ENCODE measurements at places on chromosomes 6 and 20.

GRCh38 chr6:14595751-14596150, 478.2 kb downstream of the CD83 start:
- H3K36me3 ChIP-seq: no peaks in the 10 kb centered on the region
- H3K27ac ChIP-seq: no peak overlapping the region
- H3K4me3 ChIP-seq: no peak overlapping the region
- no peaks in the 10 kb centered on the region for H3K4me1 ChIP-seq

DNA sequence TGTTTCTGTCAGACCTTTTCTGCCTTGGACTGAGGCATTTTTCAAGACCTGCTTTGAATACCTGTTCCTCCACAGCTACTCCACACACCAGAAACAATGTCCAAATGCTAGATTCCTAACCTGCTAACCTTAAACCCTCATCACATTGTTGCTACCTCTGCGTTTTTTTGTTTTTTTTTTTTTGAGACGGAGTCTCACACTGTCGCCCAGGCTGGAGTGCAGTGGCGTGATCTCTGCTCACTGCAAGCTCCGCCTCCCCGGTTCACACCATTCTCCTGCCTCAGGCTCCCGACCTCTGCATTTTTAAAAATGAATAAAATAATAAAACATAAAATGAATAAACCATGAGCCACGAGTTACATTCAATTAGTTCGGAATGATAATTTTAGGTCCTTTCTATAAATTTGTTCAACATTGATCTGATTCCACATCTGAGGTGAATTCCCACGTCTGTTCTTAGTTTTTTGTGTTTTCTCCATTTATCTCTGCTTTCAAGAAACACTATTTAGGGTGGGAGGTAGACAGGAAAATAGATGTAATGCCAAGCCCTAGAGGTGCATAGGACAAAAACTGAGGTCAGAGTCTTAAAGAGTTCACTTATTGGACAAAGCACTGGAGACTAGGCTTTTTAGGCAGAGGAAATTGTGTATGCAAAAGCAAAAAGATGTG, 1.3 kb downstream of the C6orf89 start:
- peaks cover 18% of the 10 kb centered on the region for H3K4me1 ChIP-seq
- no peak for DNase-seq
- H3K27me3 ChIP-seq: no peaks in the 10 kb centered on the region
- no peak overlapping the region for H3K27ac ChIP-seq
- H3K36me3 ChIP-seq: no peaks in the 10 kb centered on the region
- peak overlapping the region; percentile 88 for H3K4me3 ChIP-seq

DNA sequence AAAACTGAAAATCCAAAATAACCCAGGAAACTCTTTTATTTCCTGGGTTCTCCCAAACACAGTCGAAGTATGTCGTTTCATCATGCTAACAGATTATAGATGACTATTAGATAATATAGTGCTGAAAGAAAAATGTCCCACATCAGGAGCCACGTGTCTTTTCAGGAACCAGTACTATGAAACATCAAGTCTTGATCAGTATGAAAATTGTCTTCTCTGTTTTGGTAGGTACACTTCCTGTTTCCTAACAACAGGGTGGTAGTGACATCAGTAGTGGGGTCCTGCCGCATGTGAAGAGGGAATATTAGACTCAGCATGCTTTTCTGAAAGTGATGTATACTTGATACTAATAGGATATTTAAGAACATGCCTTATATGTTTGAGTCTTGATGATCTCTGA, 136.7 kb downstream of the HIVEP1 start:
- H3K27me3 ChIP-seq: no peaks in the 10 kb centered on the region
- no peaks in the 10 kb centered on the region for H3K4me1 ChIP-seq
- DNase-seq: no peak
- H3K36me3 ChIP-seq: no peaks in the 10 kb centered on the region
- no peak overlapping the region for H3K27ac ChIP-seq

DNA sequence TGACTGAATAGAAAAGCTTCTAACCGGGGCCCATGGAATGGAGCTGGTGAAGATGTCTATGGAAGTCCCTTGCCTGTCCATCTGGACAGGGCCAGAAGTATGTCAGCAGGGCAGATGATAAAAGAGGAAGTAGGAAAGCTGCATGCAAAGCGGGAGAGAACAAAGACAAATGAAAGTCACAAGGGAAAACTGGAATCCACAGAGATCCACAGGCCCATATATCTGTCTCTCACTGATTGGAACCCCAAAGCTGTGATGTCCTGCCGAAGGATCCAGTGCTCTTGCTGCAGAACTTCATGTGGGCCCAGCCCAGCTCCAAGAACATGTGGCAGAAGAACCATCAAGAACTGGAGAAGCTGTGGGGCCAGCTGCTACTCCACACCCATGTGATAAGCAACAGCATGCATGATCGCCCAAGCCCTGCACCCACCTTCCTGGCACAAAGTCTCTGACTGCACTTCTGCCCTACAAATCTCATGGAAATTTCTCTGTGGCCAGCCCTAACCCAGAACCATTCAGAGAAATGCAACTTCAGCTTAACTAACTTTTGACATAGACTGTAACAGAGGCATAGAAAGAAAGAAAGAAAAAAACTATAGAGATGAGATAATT, 716.0 kb downstream of the KIF16B start:
- no peak overlapping the region for H3K27ac ChIP-seq
- H3K27me3 ChIP-seq: no peaks in the 10 kb centered on the region
- H3K36me3 ChIP-seq: no peaks in the 10 kb centered on the region
- no peak overlapping the region for H3K4me3 ChIP-seq
- no peaks in the 10 kb centered on the region for H3K4me1 ChIP-seq

- H3K4me1 ChIP-seq: no peaks in the 10 kb centered on the region
- no peak overlapping the region for H3K4me3 ChIP-seq
- no peaks in the 10 kb centered on the region for H3K36me3 ChIP-seq
Observed at GRCh38 chr20:60144974-60145527, 186.8 kb downstream of the CDH26 start.

- no peaks in the 10 kb centered on the region for H3K36me3 ChIP-seq
- peak overlapping the region; percentile 67 for H3K27ac ChIP-seq
- H3K4me1 ChIP-seq: peaks cover 43% of the 10 kb centered on the region
Observed at GRCh38 chr6:73566954-73567591, 46.2 kb upstream of the EEF1A1 start.

DNA sequence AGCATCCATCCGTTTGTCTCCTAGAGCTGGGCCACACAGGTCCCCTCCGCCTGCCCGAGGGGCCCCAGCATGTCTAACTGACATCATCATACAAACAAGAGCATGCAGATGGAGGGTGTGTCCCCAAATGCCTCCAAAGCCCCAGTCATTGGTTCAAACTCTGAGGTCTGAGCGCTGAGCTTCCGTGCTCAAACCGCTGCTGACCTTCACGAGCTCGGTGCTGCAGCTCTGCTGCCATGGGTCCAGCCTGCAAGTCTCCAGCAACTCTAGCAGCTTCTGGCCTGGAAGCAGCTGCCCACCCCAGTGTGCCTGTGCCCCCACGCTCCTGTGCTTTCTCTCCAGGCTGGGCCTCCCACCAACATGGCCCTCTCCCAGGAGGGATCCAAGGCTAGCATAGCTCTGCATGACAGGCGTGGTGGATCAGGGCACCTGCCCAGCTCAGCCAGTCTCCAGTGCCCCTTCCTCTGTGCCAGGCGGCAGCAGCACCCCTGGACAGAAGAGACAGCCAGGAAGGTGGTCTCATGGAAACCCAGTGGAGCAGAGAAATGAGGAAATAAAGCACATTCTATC, 131.6 kb upstream of the PMEPA1 start:
- no peaks in the 10 kb centered on the region for H3K36me3 ChIP-seq
- no peaks in the 10 kb centered on the region for H3K4me1 ChIP-seq
- H3K27me3 ChIP-seq: peaks cover 30% of the 10 kb centered on the region
- H3K27ac ChIP-seq: no peak overlapping the region
- no peak for DNase-seq
- H3K4me3 ChIP-seq: no peak overlapping the region

GRCh38 chr20:13638162-13638495, 603 bp downstream of the TASP1 start:
- H3K4me1 ChIP-seq: peaks cover 12% of the 10 kb centered on the region
- H3K27ac ChIP-seq: peak overlapping the region; percentile 57
- no peaks in the 10 kb centered on the region for H3K36me3 ChIP-seq
- DNase-seq: no peak

DNA sequence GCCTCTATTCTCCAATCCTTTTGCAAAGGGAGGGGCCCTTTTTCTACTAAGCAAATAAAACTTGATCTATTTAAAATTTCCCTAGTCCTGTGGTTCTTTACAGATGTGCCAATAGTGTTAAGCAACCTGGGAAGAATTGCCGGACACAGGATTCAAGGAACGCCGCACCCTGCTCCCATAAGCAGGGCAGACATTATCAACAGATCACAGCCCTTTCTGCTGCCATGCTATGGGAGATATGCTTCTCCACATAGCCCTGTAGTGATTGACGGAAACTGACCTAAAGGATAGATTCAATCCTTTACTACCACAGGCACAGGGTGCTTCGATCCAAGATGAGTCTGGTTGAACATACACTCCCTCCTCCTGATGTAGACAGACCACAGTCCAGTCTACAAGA, 118.4 kb upstream of the TRAF3IP2 start:
- H3K4me1 ChIP-seq: no peaks in the 10 kb centered on the region
- no peaks in the 10 kb centered on the region for H3K36me3 ChIP-seq
- no peak overlapping the region for H3K27ac ChIP-seq
- DNase-seq: no peak

DNA sequence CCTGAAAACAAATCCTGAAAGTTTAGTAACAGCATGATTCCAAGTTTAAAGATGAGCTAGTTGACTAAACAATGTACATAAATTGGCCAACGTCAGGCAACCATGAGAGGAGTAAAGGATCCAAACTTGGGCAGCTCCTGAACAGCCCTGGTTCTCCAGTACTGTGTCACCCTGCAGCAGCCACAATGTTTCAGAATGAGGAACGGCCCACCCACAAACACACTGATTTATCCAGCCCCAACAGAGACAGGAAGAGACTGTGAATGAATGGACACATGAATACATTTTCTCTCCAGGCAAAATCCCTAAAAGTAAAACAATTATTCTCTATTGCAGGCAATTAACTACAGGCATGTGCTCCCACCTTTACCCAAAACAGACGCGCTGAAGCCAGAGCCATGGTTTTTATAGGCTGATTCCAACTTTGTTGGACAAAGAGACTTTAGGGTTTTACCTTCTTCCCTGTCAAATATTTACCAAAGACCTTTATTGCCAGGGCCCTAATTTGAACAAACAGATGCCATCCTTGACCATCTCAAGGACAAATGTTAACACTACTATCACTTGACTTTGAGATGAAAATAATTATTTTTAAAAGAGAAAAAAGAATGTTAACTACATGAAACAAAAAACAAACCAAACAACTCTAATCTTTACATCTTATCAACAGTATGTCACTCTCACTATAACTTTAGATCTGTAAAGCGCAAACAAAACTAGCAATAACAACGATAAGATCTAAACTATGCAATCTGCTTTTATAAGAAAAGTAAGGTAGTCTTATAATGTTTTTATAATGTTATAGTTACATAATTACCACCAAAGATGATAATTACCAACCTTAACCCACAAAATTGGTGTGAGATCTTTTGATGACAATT, 22.9 kb downstream of the CNKSR3 start:
- no peaks in the 10 kb centered on the region for H3K27me3 ChIP-seq
- H3K27ac ChIP-seq: no peak overlapping the region
- DNase-seq: no peak
- H3K36me3 ChIP-seq: no peaks in the 10 kb centered on the region
- H3K4me3 ChIP-seq: no peak overlapping the region
- H3K4me1 ChIP-seq: peaks cover 29% of the 10 kb centered on the region

DNA sequence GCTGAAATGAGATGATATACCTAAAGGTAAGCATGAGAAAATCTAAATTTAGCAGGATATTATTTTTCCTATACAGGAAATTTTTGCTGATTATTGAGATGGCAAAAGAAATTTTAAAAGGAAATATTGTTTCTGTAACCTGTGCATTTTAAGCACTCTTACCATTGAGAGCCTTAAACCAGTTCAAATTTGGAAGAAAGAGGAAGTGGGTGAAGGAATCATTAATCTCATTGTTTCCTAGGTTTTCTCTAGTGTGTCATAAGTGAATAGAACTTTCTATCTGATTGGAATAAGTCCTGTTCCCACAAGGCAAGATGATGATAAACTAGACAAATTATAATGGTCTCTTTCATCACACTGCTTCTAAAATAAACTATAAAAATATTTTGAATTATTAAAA, 22.4 kb upstream of the FKBP1C start:
- H3K4me3 ChIP-seq: no peak overlapping the region
- no peak for DNase-seq
- H3K4me1 ChIP-seq: no peaks in the 10 kb centered on the region
- no peak overlapping the region for H3K27ac ChIP-seq
- H3K36me3 ChIP-seq: no peaks in the 10 kb centered on the region

- no peak for DNase-seq
- H3K4me3 ChIP-seq: no peak overlapping the region
- H3K27ac ChIP-seq: no peak overlapping the region
- H3K36me3 ChIP-seq: no peaks in the 10 kb centered on the region
- H3K4me1 ChIP-seq: peaks cover 27% of the 10 kb centered on the region
- H3K27me3 ChIP-seq: no peaks in the 10 kb centered on the region
Observed at GRCh38 chr6:144155529-144155928, 5.2 kb downstream of the STX11 start.

- no peaks in the 10 kb centered on the region for H3K36me3 ChIP-seq
- H3K4me3 ChIP-seq: no peak overlapping the region
- peaks cover 7% of the 10 kb centered on the region for H3K4me1 ChIP-seq
- no peak overlapping the region for H3K27ac ChIP-seq
- no peak for DNase-seq
- H3K27me3 ChIP-seq: peaks cover 32% of the 10 kb centered on the region
Observed at GRCh38 chr6:25655723-25656122, 3.7 kb downstream of the SCGN start.

GRCh38 chr20:10060226-10060625, 25.4 kb downstream of the ANKEF1 start:
- H3K4me1 ChIP-seq: no peaks in the 10 kb centered on the region
- no peak overlapping the region for H3K27ac ChIP-seq
- no peak overlapping the region for H3K4me3 ChIP-seq
- H3K36me3 ChIP-seq: peaks cover 3% of the 10 kb centered on the region
- no peaks in the 10 kb centered on the region for H3K27me3 ChIP-seq

DNA sequence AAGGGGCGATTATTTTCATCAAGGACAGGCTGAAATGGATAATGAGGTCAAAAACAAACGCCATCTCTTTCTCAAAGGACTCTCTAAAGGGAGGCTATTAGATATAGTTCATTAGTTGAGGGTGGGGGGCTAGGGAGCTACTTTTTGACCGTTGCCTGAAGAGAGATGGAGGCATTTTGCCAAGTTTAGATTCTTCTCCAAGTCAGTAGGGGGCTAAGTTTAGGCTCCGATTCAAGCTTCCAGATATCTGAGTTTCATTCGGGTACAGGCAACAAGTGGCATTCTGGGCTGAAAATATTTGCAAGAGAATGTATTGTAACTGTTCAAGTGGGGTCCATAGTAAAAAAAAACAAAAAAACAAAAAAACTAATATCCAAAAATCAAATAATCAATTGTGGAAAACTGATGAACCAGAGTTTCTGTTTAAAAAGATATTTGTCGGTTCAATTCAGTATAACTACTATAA, 43.4 kb upstream of the PIM1 start:
- no peaks in the 10 kb centered on the region for H3K36me3 ChIP-seq
- no peak for DNase-seq
- H3K27me3 ChIP-seq: no peaks in the 10 kb centered on the region
- no peak overlapping the region for H3K27ac ChIP-seq
- H3K4me3 ChIP-seq: no peak overlapping the region
- H3K4me1 ChIP-seq: peaks cover 34% of the 10 kb centered on the region

- no peak overlapping the region for H3K27ac ChIP-seq
- no peak for DNase-seq
- H3K36me3 ChIP-seq: no peaks in the 10 kb centered on the region
- H3K27me3 ChIP-seq: no peaks in the 10 kb centered on the region
Observed at GRCh38 chr6:167541544-167541943, 216.7 kb downstream of the TTLL2 start.

- no peaks in the 10 kb centered on the region for H3K36me3 ChIP-seq
- no peak overlapping the region for H3K27ac ChIP-seq
- no peaks in the 10 kb centered on the region for H3K4me1 ChIP-seq
- H3K27me3 ChIP-seq: no peaks in the 10 kb centered on the region
Observed at GRCh38 chr6:161836643-161837448, 563.0 kb upstream of the AGPAT4 start.
